ENCODE measurements at places on chromosomes 5 and 9.
A peak's percentile ranks its signal among the peaks of the same experiment; 100 is the strongest.

DNA sequence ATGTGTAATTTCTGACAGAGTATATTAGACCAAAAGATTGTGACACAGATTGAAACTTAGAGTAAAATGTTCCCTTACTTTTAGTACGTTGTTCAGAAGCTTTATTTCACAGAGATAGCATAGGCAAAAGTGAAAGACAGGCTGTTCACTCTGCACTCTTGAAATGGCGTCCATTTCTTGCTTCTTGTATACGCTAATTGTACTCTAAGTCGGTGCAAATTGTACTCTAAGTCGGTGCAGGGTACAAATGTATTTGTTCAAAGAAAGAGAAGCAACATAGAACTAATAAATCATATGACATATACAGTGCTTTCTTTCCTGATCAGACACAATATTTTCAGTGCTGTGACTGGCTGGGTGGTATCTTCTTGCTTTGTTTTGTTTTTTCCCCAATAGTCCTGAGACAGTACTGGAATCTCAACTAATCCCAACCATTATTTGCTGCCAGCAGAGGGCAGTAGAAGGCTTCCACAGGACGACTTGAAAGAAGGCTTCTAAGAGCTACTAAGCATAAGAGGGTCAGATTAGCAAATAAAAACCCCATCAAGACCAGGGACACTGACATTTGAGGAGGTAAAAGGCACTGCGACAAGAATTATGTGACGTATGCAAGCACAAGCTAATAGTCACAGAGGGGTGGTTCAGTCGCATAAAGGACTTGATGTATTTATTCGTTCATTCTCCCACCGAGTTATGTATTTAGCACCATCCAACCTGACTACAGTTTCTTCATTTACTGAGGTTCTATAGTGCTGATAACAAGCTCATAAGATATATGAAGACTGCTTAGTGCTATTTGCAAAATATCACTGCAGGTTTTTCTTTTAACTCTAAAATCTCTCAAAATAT, 831.8 kb downstream of the TAF11L14 start:
- no peaks in the 10 kb centered on the region for H3K36me3 ChIP-seq
- DNase-seq: peak; percentile 56

DNA sequence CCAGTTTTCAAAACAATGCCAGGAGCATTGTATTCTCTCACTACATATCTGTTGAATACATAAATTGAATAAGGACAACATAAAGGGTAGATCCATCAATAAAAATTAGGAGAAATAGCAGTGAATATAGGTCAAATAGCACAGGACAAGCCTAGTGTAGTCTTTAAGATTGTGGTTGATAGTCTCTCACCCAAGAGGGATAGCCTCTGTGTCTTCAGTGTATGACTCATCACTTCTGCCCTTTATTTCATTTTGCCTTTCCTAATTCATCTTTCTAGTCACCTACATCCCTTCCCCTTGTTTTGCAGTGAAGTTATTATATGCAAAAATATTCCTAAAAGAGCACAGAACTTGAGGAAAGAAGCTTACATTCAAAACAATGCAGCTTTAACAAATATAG, 335.0 kb upstream of the TUSC1 start:
- no peak for DNase-seq
- no peak overlapping the region for H3K4me3 ChIP-seq
- no peaks in the 10 kb centered on the region for H3K4me1 ChIP-seq
- no peaks in the 10 kb centered on the region for H3K36me3 ChIP-seq
- H3K27ac ChIP-seq: no peak overlapping the region

DNA sequence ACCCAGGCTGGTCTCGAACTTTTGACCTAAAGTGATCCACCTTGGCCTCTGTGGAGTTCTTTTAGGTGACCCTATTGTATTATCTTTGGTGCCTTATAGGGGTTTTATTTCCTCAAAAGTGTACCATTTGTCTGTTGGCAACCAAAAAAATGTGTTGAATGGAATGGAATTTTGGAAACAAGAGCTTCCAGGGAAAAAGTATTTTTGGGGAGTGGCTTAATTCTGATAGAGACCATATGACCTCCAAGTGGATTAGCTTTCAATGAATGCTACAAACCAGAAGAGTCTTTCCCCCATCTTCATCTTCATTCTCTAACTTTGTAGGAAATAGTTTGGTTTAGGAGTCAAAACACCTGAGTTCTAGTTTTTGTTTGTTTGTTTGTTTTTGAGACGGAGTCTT, 3.4 kb upstream of the OGN start:
- H3K4me1 ChIP-seq: peaks cover 6% of the 10 kb centered on the region
- no peak overlapping the region for H3K4me3 ChIP-seq
- H3K27ac ChIP-seq: no peak overlapping the region

GRCh38 chr5:25891691-25892090, 1146.7 kb downstream of the CDH9 start:
- no peak overlapping the region for H3K4me3 ChIP-seq
- no peaks in the 10 kb centered on the region for H3K27me3 ChIP-seq
- H3K27ac ChIP-seq: no peak overlapping the region
- no peak for DNase-seq
- H3K4me1 ChIP-seq: no peaks in the 10 kb centered on the region

DNA sequence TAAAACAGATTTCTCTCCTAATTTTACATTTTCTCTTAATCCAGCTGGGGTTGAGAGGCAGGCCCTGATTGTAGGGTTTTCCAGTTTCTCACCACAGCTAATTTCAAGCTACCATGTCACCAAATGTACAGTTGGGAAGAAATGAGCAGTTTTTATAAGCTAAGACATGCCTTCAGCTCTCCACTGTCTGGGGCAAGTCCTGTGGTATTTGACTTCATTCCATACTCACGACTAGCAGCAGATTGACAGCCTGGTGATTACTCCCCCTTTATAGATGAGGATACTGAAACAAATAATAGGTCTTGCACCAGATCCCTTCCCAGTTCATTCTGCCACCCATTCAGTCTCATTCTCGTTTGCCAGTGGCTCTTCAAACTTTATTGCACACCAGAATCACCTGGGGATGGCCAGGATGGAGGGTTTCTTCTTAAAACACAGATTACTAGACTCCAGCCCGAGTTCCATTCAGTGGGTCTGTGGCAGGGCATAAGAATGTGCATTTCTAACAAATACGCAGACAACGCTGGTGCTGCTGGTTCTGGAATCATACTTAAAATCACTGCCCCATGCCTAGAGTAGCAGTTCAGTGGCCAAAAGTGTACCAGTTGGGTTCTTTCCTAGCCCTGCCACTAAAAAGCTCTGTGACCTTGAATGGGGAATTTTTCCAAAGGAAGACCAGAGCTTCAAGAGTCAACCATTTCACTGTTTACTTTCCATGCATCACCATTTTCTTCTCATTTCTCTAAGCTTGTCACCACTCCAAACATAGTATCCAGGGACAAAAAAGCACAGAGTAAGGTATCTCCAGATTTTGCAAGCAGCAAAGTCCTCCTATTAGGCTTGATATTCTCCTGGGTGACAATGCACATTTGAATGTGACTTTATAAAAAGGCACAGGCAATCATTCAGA, 64.3 kb downstream of the CSNK1A1 start:
- no peaks in the 10 kb centered on the region for H3K27me3 ChIP-seq
- DNase-seq: peak; percentile 54
- H3K36me3 ChIP-seq: no peaks in the 10 kb centered on the region
- peaks cover 38% of the 10 kb centered on the region for H3K4me1 ChIP-seq
- no peak overlapping the region for H3K4me3 ChIP-seq

Data from fibroblast of lung (primary cell).